ENCODE measurements at places on chromosomes 5 and 9. TPM values are rescaled to one million over a fixed set of nuclear protein-coding genes. Genes with fewer than 3 reads are reported as not detected.

The SPZ1 gene
- total RNA-seq = not detected

The SOX30 gene
- 0.33 TPM for total RNA-seq

The GAS1 gene
- total RNA-seq = 29.4 TPM

The TRAF2 gene
- total RNA-seq = 22.7 TPM

The ICE1 gene
- total RNA-seq = 17.2 TPM
